ENCODE measurements at places on chromosomes 3 and 15.

DNA sequence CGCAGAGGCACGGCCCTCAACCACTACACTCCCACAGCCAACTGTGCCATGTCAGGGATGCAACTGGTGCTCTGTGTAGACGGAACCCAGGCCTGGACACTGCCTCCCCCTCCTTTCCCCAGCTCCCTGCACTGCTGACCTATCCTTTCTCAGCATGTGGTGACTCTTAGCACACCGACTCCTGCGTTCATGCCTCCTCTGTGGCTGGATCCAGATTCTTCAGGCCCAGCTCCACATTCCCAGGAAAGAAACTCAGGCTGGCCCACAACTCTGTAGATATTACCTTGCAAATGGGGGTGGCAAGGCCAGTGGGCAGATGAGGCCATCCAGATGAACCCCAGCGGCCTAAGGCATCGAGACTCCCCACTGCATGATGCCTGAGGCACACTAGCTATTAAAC, 272.7 kb downstream of the OCA2 start:
- no peak for DNase-seq

DNA sequence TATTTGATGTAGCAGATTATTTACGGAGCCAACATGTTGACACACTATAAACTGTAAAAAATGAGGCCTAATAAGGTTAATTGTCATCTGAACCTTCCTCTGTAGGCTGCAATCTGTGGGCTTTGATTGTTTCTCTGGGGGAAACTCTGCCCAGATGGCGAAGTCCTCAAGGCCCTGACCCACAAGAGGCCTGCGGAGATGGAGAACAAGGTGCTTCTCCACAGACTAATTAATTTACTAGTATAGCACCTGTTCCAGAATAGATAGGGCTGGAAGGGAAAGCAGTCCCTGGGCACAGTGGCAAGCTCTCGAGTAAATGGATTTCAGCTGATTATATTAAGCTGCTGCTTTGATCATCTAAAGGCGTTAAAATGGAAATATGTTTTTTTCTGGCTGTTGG, 338.8 kb upstream of the DNAJC19 start:
- no peak for DNase-seq

DNA sequence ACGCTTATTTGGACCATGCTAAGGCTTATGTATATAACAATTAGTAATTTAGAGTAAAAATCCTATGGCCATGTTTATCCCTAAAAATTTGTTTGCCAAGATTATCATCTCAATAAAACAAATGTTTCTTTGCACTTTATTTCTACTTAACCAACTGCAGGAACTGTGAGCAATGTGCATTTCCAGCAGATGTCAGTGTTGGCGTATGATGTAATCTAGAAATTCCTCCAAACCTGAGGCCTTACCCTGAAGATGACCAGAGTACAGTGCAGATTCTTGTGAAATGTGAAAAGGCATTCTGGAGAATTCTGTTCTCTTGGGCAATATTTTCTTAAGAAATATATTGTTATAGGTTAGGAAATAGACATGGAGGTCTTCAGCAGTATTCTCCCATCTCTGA, 205.9 kb downstream of the MBNL1 start:
- DNase-seq: no peak

DNA sequence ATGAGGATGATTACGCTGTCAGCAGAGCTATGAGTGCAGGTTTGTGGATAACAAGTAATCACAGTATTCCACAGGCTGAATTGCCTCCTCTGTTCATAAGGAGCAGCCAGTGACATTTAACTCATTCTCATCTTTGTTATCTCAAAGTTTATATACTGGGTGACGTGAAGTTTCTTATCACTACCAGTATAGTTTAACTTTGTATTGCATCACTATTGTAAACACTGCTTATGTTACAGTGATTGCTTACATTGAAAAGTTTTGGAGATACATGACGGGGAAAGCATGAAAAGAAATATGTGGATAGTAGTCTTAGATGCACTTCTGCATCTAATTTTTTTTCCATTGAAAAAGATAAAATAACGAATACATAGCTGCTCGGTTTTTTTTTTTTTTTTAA, 429.7 kb downstream of the VGLL3 start:
- DNase-seq: no peak

GRCh38 chr15:33934396-33934795, 33.9 kb upstream of the CHRM5 start:
- no peak for DNase-seq

GRCh38 chr15:83206526-83207008, 1.1 kb downstream of the HDGFL3 start:
- no peak for DNase-seq

GRCh38 chr15:98420837-98421236, 227.5 kb upstream of the IGF1R start:
- DNase-seq: no peak

- no peak for DNase-seq
Observed at GRCh38 chr3:119529883-119530282, 29.5 kb downstream of the CD80 start.

- no peak for DNase-seq
Observed at GRCh38 chr3:47464588-47464987, 11.2 kb downstream of the SCAP start.

DNA sequence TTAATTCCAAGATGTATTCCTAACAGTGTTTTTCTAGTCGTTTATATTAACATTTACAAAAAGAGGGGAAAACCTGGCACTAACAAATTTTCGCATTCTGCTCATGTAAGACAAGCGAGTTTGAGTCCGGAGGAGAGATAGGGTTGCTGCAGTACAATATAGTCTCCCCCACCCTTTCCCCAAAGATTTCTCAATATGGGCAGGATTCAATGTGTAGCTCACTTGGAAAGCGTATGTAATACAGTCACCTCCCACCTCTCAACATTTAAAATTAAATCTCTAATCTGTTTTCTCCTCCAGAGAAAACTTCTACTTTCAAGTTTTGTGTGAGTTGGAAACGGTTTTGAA, 57.9 kb downstream of the CMSS1 start:
- DNase-seq: no peak

DNA sequence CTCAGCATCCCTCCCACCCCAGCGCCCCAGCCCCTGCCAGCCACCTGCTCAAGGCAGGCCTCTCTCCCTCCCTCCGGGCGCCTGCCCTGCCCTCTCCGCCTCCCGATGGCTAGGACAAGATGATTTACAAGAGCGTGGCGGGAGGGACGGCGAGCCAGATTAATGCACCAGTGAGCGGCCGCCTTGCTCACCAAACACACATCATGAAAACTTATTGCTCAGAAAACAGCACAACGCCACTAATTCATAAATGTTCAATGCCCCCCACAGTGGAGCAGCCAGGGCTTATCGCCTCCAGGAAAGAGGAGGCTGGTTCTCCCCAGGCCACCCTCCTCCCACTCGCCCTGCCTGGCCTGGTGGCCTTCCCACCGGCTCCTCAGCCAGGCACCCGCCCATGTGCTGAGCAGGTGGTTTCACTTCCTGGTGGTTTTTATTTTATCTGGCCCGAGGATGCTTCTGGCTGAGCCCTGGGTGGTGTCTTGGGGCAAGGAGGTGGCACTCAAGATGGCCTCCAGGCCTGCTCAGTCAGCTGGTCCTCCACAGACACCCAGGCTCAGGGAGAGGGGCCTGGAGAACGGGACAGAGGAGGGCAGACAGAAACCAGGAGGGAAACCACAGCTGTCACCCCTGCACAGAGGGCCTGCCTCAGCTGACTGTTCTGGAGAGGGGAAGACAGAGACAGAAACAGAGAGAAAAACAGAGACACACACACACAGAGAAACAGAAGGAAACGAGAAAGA, 284.9 kb downstream of the UACA start:
- no peak for DNase-seq

DNA sequence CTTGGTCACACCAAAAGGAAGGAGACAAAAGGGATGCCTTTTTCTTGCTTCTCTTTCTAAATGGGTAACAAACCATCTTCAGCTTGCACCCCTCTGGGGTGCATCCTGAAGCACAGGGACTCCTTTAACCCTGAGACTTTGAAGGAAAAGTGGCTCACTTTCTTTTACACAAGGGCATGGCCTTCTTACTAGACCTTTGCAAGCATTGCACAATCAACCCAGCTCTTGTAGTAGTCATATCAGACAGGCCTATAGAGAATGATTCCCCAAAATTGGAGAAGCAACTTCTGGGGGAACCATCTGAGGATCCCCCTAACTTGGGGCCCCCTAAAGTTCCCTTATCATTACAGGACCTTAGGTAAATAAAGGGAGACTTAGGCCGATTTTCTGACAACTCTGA, 56.1 kb upstream of the GK5 start:
- no peak for DNase-seq

DNA sequence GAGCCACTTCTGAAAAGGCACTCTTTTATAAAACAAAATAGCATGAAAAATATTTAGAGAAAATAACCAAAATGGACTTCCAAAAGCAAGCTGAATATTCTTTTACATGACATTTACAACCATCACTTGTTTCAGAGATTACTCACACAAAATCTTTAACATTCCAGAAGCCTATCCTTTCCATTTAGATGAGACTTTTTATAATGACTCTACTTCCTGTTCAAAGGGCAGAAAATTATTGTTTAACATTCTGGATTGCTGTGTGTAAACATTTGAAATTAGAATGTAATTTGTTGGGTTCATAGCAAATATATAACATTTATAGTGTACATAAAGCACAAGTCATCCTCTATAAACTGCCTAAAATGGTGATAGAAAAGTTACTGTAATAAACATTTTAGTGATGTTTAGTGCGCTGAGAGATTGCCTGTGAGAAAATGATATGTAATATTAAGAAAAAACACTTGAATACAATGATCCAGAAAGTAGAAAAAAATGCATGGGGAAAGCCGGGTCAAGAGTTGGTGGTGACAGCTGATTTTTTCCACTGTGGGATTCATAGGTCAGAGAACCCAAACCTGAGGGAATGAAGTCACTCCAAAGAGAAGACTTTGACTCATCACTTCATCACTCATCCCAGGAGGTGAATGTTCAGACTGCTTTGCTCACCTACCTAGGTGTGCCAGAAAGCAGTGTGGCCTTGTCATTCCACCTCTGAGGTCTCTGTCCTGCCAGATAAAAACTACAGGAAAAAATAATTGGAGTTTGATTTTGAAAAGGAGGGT, 305.8 kb downstream of the ARPP21 start:
- no peak for DNase-seq

DNA sequence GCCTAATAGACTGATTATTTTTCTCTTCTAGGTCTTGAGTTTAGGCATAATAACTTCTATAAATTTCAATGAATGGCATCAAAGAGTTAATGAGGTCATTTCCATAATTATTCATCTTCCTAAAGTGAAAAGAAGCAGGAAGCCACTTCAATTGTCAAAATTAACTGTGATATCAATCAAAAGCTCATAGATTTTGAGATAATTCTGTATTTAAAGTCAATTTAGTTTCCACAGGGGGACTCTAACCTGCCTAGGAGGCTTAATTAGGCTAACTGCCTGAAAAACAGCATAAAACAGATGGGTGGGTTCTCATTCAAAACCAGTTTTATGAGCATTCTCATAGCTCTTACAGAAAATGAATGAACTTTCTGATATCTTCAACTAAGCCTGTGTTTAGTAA, 177.8 kb downstream of the OTOL1 start:
- no peak for DNase-seq

- DNase-seq: no peak
Observed at GRCh38 chr3:72368331-72368975, 479.8 kb downstream of the SHQ1 start.

- no peak for DNase-seq
Observed at GRCh38 chr15:25787855-25788520, 75.1 kb downstream of the ATP10A start.

- no peak for DNase-seq
Observed at GRCh38 chr3:163735394-163735793, 1342.9 kb downstream of the SI start.

GRCh38 chr15:57559875-57560274, 31.8 kb upstream of the MYZAP start:
- DNase-seq: peak; percentile 31

Data from stimulated activated CD8-positive, alpha-beta memory T cell treated with anti-CD3 and anti-CD28 coated beads, Interleukin-2, amount 100 ng/mL, for 1 hour (primary cell).